Stimulated activated CD8-positive, alpha-beta memory T cell treated with anti-CD3 and anti-CD28 coated beads, Interleukin-15, amount 100 ng/mL, for 24 hours (primary cell): ENCODE measurements at places on chromosomes 12 and 14.

DNA sequence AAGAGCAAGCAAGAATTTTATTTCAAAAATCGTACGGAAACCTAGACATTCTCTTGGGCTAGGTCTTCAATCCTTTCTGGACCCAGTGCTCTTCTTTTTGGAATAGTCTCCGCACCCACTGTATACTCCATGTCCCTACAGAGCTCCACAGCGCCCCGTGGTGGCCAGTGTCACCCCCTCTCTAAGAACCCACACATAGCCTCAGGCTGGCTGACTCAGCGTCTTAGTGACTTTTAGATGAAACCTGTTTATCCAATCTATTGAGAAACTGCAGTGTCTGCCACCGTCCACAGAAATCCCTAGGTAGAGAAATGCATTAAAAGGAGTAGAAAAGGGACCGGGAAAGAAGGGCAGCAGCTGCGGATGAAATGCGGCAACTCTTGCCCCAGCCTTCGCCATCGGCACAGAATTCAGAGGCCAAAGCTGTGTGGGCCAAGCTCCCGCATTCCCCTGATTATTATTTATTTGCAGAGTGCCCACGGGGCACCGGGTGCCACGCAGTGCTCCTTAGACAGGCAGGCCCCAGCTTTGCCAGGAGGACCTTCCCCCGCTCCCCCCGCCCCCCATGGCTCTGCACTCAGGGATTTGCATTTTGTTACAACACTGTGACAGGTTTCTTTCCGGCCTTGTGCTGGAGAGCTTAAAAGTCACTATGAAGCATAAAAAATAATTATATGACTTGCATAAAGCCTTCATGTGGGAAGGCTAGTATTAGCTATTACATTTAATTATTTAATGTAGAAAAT, 170.1 kb upstream of the FKBP4 start:
- DNase-seq = no peak

- DNase-seq = no peak
These were observed 43.9 kb downstream of the LIMA1 start for GRCh38 chr12:50239355-50239891.

DNA sequence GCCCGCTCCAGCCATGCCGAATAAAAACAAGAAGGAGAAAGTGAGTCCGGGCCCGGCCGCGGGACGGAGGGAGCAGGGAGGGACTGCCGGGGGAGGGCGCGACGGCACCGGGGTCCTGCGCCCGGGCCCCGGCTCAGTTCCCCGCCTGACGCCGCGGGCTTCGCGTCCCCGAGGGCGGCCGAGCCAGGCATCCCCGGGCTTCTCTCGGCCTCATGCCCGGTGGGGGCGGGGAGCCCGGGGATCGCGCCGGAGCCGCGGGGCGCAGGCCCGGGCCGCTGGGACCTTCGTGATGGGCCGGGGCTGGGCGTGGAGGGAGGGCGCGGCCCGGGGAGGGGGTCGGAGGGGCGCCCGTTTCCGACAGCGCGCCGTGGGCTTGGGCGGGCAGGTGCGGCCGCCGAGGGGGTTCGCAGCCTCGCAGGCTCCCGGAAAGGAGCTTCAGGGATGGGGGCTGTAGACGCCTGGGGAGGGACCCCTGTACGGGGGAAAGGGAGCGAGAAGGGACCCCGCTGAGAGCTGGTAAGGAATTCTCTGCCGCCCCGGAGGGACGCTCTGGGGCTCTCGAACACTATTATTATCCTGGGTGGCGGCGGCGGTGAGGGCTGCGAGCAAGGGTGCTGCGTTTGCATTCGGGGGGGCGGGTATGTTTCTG, 496 bp downstream of the PPP2R5C start:
- no peak for DNase-seq

- no peak for DNase-seq
These were observed 4.1 kb downstream of the MAP1LC3B2 start for GRCh38 chr12:116563262-116563661.

DNA sequence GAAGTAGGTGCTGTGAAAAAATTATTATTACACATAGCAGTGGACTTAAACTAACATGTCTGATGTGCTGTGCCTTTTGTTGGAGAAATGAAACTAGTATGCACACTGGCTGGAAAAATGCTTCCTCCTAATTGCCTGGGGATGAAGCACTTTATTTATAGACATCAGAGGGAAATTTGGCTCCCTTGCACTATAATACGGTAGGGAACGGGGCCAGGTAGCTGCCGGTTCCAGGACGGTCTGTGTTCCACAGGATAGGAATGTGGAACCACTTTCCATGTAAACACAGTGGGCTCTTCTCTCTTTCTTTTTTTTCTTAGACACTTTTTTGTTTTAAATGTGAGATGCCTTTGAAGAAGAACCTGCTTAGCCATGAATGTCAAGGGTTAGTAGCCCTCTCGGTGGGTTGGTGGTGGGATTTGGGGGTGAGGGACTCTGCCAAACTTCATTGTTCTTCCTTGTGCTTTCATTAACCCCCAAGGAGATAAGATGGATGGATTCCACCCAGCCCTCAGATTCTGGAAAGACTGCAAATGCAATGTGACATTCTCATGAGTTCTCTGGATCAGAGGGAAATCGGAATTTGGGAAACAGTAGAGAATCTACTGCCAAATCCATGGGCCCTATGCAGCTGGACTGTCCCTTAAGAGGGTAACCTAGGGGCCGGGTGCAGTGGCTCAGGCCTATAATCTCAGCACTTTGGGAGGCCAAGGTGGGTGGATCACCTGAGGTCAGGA, 58.0 kb upstream of the GSC start:
- DNase-seq = no peak

DNA sequence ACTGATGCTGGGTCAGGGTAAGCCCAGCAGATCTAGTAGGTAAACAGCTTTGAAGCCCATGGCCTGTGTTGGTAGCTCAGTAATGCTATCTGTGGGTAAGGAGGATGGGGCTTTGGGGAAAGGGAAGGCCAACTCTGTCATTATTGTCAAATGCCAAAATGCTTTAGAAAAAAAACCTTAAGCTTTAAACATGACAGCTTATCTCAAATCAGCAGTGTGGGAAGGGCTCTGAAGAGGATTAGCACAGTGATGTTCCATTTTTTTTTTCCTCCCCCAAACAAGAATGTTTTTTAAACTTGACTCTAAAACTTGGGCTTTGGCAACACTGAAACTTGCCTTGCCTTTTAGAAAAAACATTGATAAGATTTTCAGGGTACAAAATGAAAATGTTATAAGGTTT, 11.7 kb downstream of the DAAM1 start:
- DNase-seq = no peak

DNA sequence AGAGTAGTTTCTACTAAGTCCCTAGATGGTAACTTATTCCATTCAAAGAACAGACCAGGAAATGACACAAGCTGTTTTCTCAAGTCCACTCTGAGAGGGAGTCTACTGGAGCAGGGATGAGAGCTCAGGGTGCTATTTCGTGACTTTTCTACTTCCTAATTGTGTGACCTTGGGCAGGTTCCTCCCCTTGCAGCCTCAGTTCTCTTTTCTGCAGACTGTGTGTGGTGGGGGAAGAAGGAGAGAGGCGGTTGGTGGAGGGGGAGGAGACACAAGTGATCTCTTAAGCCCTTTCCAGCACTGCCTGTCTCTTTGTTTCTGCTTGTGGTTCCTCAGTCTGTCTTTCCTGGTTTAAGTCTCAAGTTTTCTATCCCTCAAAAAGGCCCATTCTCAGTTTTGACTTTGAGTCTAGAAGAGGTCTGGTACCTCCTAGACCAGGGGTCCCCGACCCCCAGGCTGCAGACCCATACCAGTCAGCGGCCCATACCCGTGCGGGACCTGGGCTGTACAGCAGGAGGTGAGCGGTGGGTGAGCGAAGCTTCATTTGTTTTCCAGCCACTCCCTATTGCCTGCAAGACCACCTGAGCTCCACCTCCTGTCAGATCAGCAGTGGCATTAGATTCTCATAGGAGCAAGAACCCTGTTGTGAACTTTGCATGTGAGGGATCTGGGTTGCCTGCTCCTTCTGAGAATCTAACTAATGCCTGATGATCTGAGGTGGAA, 10.7 kb downstream of the FGF6 start:
- DNase-seq = no peak

- no peak for DNase-seq
These were observed 35.1 kb upstream of the BATF start for GRCh38 chr14:75487155-75487671.

DNA sequence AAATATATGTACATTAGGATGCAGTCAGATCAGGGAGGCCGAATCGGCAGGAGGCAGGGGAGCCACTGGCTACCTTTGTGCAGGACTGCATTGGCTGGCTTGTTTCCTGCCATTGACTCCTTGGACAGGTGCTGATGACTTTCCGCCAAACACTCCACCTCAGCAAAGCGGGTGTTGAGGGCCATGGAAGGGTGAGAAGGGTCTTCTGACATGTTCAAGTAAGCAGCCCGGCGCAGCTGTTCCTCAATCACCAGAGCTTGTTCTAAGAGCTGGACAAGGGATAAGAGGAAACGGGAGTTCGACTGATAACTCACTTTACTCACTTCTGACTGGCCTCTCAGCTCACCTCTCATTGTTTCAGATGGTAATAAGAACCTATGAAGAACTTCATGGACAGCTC, 4.9 kb upstream of the NOP2 start:
- no peak for DNase-seq
